HCT116 (cell line): ENCODE measurements at places on chromosomes 3 and 15. TPM values are rescaled to one million over a fixed set of nuclear protein-coding genes. Genes with fewer than 3 reads are reported as not detected.

GRCh38 chr3:31277582-31277981, 255.1 kb upstream of the STT3B start:
- DNase-seq = no peak

DNA sequence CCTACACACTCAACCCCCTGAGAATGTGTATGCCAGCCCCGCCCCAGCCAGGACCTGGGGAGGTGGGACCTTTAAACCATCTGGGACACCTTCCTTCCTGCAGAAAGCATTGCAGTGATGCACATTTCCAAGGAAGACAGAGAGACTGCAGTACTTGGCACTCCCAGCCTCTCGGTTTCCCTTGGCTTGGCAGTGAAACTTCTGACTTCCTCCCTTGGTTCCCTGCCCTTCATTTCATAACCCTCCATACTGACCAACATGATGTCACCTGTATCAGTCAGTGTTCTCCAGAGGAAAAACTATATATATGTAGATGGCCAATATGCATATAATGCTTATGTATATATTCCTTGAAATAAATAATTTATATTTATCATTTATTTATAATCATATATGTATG, 103.2 kb downstream of the SST start:
- no peak for DNase-seq

- no peak for DNase-seq
Observed at GRCh38 chr3:52429031-52429430, 15.9 kb downstream of the SEMA3G start.

GRCh38 chr3:162719684-162720341, 1223.2 kb downstream of the OTOL1 start:
- peak; percentile 68 for DNase-seq

DNA sequence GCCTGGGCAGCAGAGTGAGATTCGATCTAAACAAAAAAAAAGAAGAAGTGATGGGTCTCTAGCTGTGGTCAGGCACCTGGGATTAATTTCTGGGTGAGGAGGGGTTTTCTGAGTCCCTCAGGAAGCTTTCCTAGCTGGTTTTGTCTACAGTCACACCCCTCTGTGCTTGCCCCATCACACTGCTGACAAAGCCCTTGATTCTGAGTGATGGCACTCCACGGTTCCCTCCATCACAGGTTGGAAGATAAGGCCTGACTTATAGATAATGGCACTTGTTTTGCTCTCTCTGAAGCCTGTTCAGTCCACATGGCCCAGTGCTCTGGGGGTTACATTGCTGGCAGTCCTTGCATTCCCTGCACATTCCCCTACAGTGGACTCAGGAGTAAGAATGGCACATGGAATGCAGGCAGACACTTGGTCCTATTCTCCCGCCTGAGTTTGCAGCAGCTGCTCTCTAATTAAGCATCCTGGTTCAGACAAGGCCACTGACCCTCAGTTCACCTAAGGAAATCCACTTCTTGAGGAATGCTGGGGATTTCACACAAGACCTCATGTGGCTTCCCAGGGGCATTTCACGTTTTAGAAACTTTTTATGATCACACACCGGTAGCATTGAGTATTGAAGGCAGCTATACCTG, 81.0 kb upstream of the NMNAT3 start:
- DNase-seq = no peak

- DNase-seq = no peak
Observed at GRCh38 chr3:168425936-168426595, 330.3 kb upstream of the GOLIM4 start.

- no peak for DNase-seq
Observed at GRCh38 chr3:108241146-108241545, 18.9 kb upstream of the IFT57 start.

The AGTR1 gene
- not detected for total RNA-seq
